ENCODE measurements at places on chromosomes 2 and 18.

DNA sequence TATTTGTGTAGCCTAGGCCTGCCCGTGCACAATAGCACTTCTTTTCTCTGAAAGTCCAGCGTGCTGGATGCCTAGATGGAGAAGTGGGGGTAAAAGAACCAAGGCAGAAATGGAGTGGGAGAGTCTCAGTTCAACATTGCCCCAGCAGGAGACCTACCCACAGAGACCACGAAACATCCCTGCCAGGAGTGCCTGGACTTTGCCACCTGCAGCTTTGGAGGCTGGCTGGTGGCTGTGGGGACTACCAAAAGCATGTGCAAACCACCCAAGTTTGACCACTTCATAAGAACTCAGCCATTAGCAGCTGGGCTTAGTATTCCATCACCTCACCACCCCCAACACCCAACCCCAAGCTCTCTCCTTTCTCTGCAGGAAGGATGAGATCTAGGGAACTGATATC lies 416.9 kb upstream of the ID2 start:
- DNase-seq = no peak

DNA sequence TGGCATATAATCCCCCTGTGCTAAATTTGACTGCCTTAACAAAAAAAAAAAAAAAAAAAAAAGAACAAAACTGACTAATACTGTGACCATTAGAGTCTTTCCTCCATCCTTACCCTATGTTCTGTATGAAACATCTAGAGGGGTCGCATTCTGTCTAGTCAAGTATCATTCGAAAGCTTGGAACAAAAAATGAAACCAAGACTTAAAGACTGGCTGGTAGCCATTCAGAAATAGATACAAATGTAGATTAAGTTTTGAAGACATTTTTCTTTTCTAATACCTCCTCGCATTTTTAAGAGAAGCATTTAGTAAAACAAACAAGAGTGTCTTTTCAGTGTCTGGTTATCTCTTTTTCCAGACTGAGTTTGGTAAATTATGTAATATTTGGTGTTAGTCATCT lies 66.7 kb downstream of the SPATS2L start:
- no peak for DNase-seq

DNA sequence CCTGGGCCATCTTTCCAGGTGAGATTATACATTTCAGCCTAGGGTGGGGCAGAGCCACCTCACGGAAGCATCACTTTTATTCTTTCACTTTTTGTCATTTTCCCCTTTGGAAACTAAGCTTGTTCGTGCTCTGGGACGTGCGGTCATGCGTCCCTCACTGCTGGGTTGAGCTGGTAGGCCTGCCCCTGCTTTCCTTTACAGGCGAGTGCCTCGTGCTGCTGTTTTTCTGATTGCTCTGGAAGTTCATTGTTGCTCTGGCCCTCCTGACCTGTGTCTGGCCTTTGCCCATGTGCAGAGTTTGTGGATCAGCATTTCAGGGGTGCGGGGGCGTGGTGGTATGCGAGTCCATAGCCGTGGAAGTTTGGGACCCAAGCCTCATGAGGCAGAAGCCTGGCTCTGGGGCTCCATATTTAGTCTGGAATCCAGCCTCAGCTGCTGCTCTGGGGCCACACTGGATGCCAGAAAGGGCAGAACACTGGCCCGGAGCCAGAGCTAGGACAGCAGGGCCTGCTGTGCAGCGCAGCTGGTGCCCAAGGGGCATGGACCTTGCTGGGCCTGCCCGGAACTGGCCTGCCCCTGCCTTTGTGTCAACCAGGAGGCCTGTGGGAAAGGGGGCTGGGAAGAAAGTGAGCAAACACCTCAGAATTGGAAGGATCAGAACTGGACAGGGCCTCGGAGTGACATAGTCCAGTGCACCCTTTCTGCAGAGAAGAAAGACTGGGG lies 51.1 kb downstream of the CTIF start:
- no peak for DNase-seq

DNA sequence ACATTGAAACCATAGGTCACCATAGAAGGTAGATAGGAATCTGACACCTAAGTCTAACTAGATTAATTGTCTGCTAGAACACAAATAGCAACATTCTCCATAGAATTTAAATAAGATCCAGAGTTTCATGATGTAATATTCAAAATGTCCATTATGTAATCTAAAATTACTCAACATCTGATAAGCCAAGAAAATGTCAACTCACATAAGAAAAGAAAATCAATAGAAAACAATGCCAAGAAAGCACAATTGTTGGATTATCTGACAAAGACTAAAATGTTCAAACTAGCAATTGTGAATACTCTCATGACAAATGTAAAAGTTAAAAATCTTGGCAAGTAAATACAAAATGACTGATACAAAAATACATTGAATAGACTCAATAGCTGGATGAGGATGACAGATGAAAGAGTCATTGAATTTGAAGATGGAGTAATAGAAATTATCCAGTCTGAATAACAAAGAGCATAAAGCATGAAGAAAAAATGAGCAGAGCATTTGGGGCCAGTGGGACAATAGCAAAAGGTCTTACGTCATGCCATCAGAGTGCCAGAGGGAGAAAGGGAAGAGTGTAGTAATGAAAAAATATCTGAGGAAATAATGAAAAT lies 358.6 kb downstream of the METTL4 start:
- DNase-seq = no peak

- no peak for DNase-seq
Observed at GRCh38 chr2:21633911-21634310, 510.1 kb downstream of the TDRD15 start.

DNA sequence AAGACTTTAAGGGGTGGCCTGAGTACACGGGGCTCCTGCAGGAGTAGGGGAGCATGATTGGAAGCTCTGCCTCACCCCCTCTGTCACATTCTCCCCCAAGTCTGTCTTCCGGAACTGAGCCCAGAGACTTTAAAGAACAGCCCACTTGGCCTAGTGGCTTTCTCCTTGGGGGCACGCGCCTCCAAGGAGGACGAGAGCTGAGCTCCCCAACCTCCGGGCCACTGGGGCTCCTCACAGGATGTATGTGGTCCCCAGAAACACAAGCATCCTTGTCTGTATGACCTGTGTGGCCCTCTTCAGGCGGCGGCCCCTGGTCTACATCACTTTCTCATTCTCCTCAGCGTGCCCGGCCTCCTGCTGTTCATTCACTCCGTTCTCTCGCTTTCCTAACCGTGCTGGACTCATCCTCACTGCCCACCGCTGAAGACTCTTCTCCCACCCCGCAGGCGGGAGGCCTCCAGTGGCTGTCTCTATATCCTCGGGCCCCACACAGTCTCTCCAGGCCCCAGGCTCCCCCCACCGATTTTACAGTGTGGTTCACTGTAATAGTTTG lies 23.7 kb downstream of the KCNF1 start:
- no peak for DNase-seq

DNA sequence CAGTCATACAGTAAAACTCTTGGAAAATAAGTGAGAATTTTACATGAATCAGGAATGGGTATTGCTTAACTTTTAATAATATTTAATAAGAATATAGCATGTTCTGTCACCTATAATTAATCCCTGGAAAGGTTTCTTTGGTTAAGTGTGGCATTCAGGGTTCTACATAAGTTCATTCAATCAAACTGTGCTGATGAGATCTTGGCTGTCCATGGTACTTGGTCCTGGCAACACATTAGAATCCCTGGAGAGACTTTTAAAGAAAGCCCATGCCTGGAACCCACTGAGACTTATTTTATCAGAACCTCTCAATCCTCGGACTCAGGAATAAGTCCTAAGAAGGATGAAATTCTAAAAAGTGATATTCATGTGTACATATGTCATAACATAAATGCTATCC lies 60.3 kb downstream of the CERKL start:
- no peak for DNase-seq
